ENCODE measurements at places on chromosomes 12 and 14.

DNA sequence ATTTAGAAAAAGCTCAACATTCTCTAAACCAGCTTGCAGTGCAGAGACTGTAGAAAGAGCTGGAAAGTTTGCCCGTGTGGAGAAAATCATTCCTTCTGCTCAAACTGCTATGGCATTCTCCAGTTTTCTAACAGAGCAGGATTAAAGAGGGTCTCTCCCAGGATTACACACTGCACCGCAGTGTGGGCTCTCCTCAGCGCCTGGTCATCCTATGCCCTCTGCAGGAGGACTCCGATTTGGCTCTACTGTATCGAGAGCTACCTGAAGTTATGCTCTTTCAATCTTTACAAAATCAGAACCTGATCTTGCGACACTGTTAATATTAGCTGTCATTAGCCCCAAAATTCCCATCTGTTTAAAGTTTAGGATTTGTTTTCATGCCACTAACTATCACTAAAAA, 33.0 kb downstream of the BHLHE41 start:
- DNase-seq = no peak

DNA sequence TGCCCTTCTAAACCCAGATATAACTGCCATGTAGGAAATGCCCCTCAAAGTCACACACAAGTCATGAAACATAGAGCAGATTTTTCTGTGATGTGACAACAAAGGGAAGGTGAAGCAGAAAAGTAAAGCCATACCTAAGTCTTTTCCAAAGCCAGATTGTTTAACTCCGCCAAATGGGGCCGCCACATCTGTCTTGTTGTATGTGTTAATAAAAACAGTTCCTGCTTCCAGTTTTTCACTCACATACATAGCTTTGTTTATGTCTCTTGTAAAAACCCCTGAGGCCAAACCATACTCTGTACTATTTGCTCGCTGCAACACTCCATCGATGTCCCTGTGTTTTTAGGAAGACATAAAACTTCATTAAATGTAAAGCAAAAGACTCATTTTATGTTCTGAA, 40.3 kb downstream of the NOPCHAP1 start:
- DNase-seq = no peak

DNA sequence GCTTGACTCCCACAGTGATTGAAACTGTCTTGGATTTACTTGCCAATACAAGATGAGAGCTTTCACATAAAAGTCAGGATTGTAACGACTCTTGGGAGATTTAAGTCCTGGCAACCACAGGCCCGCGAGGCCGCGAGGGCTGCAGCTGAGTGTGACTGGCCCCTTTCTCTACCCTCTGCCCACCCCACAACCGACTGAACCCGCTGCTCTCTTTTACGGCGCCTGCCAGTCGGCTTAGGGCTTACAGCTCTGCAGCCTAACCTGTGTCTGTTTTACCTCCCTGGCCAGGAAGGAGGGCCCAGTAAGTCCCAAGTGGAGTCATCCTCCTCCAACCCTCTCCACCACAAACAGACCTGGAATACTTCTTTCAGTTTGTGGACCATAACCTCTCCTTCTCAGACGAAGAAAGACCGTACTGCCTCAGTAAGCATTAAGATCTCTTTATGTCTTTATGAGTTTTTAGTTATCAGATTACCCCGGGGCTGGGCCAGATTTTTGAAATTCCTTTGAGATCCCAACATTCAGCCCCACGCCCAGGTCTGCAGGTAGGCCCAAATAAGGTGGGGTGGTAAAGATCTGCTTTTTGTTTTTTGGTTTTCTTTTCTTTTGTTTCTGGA, 12.6 kb upstream of the TIGAR start:
- no peak for DNase-seq

- no peak for DNase-seq
Measured at GRCh38 chr14:51873221-51873893, 12.9 kb downstream of the GNG2 start.

DNA sequence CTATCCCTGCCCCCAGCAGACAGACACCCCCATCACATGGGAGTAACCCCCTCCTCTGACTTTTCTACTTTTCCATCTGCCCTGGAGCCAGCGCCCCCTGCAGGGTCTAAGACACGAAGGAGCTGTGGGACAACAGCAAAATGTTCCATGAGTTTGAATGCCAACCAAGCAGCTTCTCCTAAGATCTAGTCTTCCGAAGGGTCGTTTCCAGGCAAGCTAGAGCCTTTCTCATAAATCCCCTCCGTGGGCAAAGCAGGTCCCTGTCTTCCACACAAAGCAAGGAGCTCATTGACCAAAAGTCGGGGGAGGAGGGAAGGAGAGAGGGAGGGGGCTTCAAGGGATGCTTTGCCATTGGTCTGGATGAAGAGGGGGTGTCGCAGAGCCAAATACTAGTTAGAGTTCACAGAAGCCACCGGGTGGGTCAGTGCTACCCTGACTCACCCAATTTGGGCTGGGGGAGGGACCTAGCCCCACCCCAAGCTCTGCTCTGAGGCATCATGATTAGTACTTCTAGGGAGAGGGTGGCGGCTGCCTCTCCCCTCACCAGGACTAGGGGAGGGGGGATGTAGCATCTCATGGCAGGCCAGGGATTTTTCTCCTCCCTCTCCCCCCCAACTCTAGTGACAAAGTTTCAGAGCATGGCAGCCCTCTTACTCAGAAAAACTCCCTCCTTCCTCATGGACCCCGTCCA, 1.6 kb downstream of the MSI1 start:
- no peak for DNase-seq

Measured in 8988T (cell line).